ENCODE measurements at places on chromosomes 7 and 10. TPM values are rescaled to one million over a fixed set of nuclear protein-coding genes. Genes with fewer than 3 reads are reported as not detected.

- peak; percentile 80 for DNase-seq
These were observed 15.1 kb upstream of the TBX20 start for GRCh38 chr7:35268953-35269352.

DNA sequence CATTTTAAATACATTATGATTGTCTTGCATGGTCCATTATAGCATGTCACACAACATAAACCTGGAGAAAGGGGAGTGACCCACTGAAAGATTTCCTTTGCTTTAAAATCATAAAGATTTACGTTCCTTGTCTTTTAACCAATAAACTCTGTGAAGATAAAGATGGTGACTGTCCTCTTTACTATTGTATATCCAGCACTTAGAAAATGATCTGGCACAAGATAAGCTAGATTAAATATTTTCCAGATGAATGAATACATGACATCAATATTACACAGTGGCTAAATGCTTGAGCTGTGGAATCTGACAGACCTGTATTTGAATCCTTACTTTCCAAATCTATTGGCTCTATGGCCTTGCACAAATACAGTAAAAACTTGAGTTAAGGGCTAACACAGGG lies 938.4 kb downstream of the SORCS1 start:
- no peak for DNase-seq

GRCh38 chr7:136274636-136275345 lies 297.6 kb upstream of the MTPN start:
- no peak for DNase-seq

- no peak for DNase-seq
These were observed 455.9 kb downstream of the PAXIP1 start for GRCh38 chr7:154546946-154547587.

DNA sequence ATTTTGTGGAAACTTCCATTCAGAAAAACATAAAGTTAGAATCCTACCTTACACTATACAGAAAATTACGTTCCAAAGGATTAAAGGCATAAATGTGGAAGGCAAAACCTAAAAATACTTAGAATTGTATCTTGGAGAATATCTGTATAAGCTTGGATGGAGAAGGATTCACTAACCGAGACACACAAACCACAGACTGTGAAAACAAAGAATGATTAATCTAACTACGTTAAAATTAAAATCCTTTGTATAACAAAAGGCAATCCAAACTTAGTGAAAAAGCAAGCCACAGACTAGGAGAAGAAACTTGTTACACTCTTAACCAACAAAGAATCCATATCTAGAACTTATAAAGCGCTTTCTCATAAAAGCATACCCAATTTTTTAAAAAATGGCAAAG lies 678.8 kb downstream of the INHBA start:
- no peak for DNase-seq

- no peak for DNase-seq
These were observed 92.0 kb upstream of the PRR15 start for GRCh38 chr7:29471444-29472138.

DNA sequence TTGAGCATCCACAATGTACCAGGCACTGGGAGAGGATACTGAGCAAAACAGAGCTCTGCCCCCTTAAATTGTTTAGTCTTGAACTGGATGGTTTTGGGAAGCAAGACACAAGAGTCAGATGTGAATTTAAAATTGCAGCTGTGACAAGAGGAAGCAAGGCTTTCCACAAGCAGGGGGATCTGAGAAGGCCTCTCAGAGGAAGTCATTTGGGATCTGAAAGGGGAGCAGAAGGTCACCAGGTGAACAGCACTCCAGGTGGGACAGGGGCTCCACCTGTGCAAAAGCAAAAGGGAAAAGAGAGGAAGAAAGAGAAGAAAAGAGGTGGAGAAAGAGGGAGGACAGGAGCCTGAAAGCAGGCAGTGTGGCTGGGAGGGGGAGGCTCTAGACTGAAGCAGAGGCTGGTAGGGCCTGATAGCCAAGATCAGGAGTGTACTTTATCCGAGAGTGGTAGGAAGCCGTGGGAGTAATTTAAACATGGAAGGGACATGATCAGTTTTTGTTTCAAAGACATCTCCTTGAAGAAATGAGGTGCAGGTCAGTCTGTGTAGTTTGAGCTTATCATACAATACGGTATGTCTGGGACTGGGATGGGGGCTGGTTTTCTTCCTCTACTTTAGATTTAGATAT lies 76.1 kb upstream of the DUSP5 start:
- no peak for DNase-seq

DNA sequence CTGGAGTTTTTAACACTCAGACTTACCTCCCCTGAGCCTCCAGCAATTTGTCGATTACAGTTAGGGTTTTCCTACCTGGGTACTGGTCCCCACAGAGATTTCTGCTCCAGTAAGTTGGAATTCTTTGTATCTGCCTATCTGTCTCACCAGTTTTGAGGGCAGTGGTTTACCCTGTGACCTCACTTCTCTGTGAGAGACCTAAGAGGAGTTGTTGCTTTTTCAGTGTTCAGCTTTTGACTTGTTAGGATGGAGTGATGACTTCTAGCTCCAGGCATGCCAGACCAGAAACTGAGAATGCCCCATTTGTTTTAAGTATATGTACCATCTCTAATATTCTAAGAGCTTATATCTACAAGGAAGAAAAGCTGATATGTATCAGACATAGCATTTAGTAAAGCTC lies 42.9 kb downstream of the CSGALNACT2 start:
- no peak for DNase-seq

GRCh38 chr7:85074-85882 lies 107.1 kb upstream of the FAM20C start:
- no peak for DNase-seq

GRCh38 chr10:38094927-38095574 lies 914 bp downstream of the ZNF37A start:
- peak; percentile 24 for DNase-seq

GRCh38 chr7:100446040-100446439 lies 9.7 kb upstream of the PPP1R35 start:
- DNase-seq: peak; percentile 68

DNA sequence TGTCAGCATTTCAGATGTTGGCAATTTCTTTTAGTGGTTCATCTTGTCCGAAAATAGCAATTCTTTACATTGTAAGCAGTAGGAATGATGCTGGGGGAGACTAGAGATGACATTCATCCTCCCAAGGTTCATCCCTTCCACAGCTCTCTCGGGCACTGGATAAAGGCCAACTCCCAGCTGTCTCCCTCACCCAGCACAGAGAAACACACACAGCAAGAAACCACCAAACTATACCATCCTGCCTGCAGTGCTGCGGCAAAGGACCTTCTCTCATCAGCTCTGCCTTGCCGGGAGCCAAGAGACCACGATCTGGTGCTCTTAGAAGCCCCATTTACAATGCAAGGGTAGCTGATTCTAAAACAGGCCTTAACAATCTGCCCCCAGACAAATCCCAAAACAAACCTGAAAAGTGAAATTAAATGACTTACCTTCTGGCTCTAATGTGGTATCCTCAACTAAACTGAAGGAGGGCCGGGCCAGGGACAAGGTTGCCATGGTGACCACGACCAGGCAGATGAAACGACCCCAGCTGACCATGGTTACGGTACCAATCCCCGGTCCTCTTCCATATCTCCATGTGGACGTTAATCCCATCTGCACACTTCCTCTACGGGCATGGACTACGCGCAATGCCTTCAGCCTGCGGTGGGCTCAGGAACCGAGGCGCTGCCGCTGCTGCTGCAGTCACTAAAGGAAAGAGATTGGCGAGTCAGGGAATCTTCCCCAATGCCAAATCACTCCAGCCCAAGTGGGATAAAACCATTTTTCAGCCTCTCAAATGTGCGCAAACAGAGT lies 4.8 kb downstream of the FGFR2 start:
- no peak for DNase-seq

GRCh38 chr7:47538846-47539311 lies 43.0 kb downstream of the TNS3 start:
- DNase-seq: no peak

GRCh38 chr7:159013825-159014289 lies 130.8 kb downstream of the VIPR2 start:
- DNase-seq: no peak

GRCh38 chr7:118745927-118746326 lies 521.4 kb downstream of the ANKRD7 start:
- no peak for DNase-seq

- peak; percentile 70 for DNase-seq
These were observed 1.9 kb downstream of the UBN2 start for GRCh38 chr7:139232904-139233303.

GRCh38 chr7:20385126-20385525 lies 54.4 kb downstream of the ITGB8 start:
- DNase-seq: no peak

DNA sequence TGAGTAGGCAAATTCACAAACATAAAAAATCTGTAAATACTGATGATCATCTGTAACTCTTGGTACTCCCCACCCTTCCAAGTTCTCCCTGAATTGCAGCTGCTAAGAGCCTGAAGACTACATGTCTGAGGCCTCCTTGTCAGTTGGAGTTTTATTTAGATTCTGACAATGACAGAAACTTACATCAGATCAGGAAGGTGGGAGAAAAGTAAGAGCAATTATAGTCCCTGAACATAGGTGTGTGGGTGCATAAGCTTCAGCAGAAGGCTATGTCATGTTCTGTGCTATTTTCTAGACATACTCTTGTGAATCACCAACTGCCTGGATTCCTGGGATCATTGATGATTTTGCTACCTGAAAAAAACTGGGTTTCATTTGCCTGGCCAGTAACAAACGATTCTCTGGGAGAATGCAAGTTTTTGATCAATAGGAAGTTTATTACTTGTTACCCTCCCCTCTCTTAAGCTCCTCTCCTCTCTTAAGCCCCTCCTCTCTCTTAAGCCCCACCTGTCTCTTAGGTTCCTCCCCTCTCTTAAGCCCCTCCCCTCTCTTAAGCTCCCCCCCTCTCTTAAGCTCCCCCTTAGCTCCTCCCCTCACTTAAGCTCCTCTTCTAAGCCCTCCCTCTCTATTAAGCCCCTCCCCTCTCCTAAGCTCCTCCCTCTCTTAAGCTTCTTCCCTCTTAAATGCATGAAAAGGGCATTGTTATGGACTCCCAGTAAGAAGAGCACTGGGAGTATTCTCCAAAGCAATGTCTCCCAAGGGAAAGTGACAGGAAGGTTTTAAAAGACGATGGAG lies 1183.4 kb upstream of the AUTS2 start:
- DNase-seq: no peak

GRCh38 chr10:71217266-71218045 lies 5.1 kb downstream of the UNC5B start:
- DNase-seq: no peak

- DNase-seq: no peak
These were observed 3.5 kb upstream of the HKDC1 start for GRCh38 chr10:69216577-69217118.

GRCh38 chr7:128052404-128052803 lies 21.2 kb upstream of the LRRC4 start:
- no peak for DNase-seq

DNA sequence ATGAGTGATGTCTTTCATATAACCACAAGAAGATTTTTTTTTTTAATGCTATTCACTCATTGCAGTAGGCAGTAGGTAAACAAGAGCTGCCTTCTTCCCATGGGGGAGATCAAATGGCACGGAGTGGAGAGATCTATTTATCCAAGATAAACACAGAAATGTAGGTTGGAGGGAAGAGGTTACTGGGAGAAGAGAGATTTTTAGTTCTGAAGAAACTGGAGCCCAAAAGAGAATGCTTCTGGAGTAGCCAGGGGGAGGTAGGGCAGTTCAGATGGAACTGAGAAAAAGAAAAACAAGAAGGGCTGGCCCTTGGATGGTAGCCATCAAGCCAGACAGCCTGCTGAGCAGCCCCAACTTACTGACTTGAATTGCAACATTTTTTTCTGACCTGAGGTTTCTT lies 270.1 kb upstream of the TPK1 start:
- no peak for DNase-seq

DNA sequence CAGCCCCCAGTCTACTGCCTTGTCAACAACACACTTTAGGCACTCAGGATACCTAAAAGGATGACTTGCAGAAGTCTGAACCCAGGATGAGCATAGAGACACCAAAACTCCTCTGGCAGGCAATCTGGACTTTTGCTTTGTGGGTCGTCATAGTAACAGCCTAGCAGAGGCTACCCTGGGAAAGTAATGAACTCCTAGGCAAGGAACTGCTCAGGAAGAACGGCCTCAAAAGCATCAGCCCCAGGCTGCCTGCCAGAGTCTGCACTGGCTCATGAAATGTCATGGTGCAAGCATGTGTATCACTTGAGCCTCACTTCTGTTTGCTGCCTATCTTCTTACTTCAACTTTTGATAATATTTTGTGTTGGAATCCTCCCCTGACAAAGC lies 715.1 kb downstream of the GRID1 start:
- no peak for DNase-seq

GRCh38 chr10:101567165-101568006 lies 20.7 kb downstream of the POLL start:
- peak; percentile 48 for DNase-seq

- DNase-seq: peak; percentile 53
These were observed 104.9 kb upstream of the KCND2 start for GRCh38 chr7:120168066-120168465.

- DNase-seq: no peak
These were observed 80.4 kb downstream of the PPP1R3C start for GRCh38 chr10:91552274-91553095.

- DNase-seq: no peak
These were observed 886.8 kb downstream of the LRMDA start for GRCh38 chr10:76318211-76318610.

DNA sequence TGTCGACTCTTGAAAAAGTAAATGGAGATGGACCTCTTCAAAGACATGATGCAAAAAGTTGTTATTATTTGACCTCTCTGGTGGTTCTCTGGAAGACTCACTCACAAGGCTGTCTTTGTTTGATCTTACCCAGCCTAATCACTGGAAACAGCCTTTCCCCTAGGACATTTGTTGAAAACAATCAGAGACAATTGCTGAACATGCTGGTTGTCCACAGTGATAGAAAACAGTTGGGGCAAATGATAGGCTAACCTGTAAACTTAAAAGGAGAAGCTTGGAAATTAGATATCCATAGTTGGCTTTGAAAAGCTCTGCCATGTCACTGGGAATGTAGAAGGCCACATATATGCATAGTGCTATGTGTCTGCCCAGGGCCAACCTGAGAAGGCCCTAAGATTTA lies 22.9 kb upstream of the TES start:
- no peak for DNase-seq

MEIG1 gene
- total RNA-seq: not detected

EPHA1 gene
- not detected for total RNA-seq

RNF32 gene
- 4.1 TPM for total RNA-seq

PDE6C gene
- total RNA-seq: not detected

XRCC2 gene
- total RNA-seq: 13.9 TPM

NODAL gene
- not detected for total RNA-seq

TRA2A gene
- 26.7 TPM for total RNA-seq

SLC16A12 gene
- 0.45 TPM for total RNA-seq

IL2RA gene
- total RNA-seq: not detected

CTBP2 gene
- total RNA-seq: 51.1 TPM

TRPV5 gene
- not detected for total RNA-seq

NUDCD3 gene
- 78.4 TPM for total RNA-seq

SLC18A3 gene
- total RNA-seq: not detected

ASAH2 gene
- 0.80 TPM for total RNA-seq

CASP2 gene
- 21.5 TPM for total RNA-seq

DRGX gene
- total RNA-seq: not detected

CHAT gene
- total RNA-seq: not detected

FAM200A gene
- total RNA-seq: 11.4 TPM

HIP1 gene
- 21.0 TPM for total RNA-seq

COL26A1 gene
- total RNA-seq: not detected

TCTN3 gene
- 43.2 TPM for total RNA-seq

All from LHCN-M2 (cell line).